Stimulated activated CD8-positive, alpha-beta memory T cell treated with anti-CD3 and anti-CD28 coated beads, Interleukin-7, amount 100 ng/mL, for 1 hour (primary cell): ENCODE measurements at places on chromosomes 1 and 21.

DNA sequence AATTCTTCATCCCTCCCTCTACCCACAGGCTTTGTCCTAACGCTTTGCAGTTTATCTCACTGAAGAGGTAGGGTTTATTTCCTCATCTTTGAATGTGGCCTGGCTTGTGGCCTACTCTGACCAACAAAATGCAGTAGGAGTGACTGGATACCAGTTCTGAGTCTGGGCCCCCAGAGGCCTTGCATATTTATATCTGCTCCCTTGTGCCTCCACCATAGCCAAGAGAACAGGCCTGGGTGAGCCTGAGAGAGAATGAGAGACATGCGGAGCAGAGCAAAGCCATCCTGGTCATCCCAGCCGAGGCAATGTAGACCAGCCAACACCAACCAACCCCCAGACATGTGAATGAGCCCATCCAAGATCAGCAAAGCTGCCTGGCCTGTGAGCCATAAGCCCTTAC is 30.3 kb downstream of the SMIM12 start:
- no peak for DNase-seq

DNA sequence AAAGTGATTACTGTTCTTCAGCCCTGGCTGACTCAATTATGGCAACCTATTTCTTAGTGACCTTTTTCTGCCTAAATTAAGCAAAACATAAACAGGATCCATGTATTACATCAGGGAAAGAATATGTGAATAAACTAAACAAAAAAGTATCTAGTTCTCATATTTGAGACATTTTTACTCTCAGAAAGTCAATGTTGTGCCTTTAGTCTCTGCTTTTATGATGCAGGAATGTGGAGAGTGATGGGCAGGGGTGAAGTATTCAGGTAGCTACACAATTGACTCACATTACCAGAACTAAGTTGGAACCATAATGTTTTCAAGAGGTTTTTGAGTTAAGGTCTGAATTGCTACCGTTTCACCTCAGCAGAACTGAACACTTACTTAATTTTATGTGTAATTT is 462.7 kb upstream of the CXADR start:
- DNase-seq = no peak

DNA sequence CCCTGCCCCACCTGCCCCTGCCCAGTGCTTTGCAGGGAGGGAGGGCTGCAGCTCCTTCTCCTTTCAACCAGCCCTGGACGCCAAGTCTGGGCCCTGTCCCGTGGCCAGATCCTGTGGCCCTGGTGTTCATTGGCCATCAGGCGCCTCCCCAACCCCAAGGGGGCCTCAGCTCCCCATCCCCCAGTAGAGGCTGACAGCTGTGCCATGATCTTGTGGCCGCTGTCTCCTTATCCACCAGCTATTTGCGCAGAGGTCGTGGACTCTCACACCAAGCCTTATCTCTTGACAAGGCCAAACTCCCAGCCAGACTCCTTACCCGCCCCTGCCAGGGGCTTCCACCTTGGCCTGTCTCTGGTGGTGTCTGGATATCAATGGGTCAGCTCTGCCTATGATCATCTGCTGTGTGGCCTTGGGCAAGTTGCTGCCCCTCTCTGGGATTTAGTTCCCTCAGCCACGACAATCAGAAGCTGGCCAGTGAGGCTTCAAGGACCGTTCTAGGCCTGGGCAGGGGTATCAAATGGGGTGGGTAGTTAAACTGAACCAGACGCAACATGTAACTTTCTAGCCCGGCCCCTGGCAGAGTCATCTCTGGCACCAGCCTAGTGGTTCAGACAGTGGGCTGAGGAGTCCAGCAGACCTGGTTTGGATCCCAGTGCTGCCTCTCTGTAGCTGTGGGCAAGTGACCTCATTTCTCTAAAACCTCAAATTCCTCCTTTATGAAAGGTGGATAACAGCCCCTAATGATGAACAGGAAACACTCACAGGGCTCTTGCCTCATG is 3.3 kb upstream of the COL8A2 start:
- DNase-seq = no peak

DNA sequence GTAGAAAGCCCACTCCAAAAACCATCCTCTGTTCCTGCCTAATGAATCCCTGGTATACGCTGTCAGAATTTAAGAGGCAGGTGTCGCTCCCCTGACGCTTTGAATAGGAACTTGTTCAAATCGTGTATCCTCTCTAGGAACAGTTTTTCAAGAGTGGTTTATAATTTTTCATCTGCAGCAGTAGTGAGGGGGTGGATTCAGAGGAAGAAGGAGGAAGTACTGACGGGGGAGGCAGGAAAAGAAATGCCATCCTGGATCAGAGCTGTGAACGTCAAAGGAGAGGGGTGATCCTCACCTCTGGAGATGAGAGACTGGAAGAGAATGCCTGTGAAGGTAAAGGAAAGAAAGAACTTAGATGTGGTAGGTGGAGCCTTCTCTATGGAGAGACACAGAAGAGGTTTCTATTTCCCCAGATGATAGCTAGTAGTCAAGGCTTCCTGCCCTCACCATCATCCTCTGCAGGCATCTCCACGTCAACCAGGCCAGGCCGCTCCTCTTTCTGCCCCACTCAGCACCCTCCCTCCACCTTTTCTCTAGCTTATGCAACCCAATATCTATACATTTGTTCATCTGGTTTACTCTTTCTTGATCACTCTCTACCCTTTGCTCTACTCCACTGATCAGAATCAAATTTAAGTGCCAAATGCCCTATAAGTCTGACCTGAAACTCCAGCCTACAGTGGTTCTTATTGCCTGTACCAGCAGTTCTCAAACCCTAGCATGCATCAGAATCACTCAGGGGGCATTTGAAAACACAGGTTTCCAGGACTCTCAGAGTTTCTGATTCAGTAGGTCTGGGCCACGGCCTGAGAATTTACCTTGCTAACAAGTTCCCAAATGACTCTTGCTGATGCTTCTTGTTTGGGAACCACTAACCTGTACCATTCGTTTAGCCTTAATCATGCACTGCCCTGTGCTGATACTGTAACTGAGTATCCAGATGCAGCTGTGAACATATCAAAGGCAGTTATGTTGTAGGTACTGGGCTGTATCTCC is 13.1 kb upstream of the BCL9 start:
- no peak for DNase-seq

DNA sequence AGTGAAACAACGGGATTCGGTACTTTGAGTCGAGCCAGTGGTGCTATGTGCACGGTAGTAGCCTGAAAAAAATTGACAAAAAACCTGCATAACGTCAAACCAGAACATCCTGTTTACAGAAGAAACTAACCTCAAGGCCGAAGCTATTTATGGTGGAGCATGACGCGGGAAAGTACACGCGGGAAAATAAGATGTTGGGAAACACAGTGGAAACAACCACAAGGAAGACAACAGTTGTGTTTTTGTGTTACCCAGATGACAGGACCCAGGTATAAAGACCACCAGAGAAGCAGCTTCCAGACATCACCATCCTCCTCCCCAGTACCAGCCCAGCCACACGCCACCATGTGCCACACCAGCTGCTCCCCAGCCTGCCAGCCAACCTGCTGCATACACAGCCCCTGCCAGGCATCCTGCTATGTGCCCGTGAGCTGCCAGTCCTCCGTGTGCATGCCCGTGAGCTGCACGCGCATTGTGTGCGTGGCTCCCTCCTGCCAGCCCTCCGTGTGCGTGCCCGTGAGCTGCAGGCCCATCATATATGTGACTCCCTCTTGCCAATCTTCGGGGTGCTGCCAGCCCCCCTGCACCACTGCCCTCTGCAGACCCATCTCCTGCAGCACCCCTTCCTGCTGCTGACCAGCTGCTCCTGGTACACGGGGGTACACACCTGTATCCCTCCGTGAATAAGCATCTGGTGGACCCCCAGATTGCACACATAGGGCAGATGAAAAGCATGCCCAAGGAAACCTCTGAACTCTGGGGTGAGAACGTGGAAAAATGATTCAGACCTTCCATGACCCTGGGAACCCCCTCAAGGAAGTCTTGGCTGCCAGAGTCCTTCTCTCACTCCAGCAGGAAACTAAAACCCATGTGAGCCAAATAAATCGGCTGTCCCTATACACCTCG is at the start of gene KRTAP12-3:
Gene KRTAP12-3 (plus strand): TSS at position 298 of the 906 bp plus-strand sequence. CDS start 48 bp downstream, at position 346.
- DNase-seq = peak; percentile 8

- no peak for DNase-seq
Observed at GRCh38 chr21:17402937-17403336, 109.9 kb upstream of the CXADR start.

DNA sequence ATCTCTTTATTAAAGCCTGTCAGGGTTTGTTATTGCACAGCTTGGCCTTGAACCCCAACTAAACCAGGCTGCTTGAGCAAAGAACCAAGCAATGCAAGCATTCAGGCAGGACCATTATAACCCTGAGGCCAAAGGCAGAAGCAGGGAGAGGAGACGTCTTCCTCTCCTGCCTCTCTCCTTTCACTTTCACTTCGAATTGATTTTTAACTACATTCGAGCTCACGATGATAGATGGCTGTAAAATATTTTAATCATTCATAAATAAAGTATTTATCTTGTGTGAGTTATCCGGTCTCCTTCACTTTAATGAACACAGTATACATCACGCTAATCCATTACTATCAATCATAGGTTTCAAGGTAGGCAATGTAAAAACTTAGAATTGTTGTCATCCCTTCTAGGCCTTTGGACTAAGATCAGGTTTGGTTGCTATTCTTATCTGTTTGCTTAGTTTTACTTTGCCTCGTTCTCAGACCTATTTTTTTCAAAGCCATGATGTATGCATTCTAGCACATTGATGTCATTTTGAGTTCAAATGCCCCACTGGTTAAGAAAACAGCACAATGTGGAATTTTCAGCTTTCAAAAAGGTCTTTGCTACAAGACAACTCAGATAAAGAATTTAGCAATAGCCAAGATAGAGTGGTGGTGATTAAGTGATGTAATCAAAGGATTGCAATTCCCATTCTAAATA is 480.2 kb upstream of the RUNX1 start:
- DNase-seq = no peak

DNA sequence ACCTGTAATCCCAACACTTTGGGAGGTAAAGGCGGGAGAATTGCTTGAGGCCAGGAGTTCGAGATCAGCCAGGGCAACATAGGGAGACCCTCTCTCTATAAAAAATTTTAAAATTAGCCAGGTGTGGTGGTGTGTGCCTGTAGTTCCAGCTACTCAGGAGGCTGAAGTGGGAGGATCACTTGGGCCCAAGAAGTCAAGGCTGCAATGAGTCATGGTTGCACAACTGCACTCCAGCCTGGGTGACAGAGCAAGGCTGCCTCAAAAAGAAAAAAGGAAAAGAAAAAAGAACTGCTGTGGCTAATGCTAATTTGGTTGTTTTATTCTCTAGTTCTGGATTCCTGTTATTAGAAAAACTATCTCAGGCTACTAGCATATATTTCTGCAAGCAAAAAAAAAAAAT is 29.8 kb downstream of the DBT start:
- no peak for DNase-seq

DNA sequence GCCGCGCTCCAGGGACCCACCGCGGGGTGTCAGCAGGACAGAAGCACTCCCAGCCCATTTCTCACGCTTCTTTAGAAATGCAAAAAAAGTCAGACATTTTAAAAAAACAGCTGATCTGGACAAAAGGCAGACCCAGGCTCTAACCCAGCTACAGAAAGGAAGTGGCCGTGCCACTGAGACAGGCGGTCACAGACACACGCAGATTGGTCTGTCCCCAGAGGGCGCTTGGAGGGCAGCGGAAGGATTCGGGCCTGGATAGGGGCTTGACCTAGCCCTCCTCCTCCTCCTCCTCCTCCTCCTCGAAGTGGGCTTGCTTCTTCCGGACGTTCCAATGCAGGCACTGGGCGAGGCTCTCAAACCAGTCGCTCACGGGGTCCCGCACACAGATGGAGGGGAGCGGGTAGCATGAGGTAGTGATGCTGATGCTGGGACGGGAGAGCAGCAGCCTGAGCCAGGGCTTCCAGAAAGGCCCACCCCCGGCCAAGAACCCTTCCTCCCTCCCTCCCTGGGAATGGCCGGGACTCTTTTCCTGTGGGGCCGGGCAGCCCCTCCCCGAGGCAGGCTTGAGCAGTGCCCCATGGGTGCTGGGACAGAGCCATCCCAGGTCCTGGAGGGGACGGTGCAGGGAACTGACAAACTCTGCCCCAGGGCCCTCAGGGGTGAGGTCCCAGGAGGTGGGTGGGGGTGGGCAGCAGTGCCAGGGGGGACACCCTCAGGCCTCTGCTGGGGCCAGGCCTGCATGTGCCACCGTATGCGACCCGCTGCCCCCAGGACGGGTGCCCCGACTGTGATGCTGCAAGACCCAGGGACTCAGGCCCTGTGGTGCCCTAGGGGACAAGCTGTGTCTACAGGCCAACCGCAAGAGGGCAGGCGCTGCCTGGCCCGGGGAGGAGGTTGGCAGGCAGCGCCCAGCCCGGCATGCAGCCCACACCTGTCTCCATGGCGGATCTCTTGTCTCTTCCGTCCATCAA is 25.3 kb downstream of the NADK start:
- no peak for DNase-seq

DNA sequence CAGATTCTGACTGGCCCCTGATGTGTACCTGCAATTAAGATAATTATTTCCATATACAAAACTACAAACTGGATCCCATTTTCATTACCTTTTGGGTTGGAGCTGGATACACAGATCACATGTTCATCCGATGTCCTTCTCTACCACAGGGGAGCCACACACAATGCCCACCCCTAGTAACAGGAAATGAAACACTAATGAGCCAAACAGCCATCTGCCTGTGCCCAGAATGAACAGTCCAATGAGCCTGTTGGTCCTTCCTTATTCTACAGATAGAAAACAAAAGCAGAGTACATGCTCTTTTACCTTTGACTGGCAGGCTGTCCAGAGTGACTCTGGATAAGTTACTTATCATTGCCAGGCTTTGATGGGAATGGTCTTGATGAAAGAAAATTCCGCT is 68.6 kb downstream of the SIPA1L2 start:
- no peak for DNase-seq

DNA sequence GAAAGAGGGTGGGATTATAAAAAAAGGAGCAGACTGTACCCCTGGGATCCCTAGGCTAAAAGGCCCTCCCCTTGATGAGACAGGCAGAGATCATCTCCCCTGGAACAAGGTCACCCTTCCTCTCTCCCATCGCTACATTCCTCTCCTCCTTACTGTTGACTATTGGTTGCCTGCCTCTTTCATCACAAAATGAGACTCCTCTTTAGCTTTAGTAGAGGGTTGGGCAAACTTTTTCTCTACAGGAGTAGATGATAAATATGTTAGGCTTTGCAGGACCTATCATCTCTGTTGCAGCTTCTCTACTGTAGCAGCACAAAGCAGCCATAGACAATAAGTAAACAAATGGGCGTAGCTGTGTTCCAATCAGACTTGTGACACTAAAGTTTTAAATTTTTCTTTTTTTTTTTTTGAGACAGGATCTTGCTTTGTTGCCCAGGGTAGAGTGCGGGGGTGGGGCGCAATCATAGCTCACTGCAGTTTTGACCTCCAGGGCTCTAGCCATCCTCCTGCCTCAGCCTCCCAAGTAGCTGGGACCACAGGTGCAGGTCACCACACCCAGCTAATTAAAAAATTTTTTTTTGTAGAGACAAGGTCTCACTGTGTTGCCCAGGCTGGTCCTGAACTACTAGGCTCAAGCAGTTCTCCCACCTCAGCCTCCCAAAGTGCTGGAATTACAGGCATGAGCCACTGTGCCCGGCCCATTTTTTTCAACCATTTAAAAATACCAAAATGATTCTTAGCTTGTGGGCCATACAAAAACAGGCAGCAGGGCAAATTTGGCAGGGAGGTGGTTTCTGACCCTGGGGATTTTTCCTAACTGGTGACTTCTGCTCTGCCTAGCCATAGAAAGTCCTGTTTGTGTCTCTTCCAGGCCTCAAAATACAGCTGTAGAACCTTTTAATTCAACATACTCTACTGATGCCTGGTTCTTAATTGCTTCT is 15.1 kb downstream of the MCL1 start:
- DNase-seq = no peak
